Activated CD8-positive, alpha-beta memory T cell treated with anti-CD3 and anti-CD28 coated beads, Interleukin-2, amount 50 U/mL, for 48 hours (primary cell): ENCODE measurements at places on chromosomes 13 and 19.
A peak's percentile ranks its signal among the peaks of the same experiment; 100 is the strongest.

DNA sequence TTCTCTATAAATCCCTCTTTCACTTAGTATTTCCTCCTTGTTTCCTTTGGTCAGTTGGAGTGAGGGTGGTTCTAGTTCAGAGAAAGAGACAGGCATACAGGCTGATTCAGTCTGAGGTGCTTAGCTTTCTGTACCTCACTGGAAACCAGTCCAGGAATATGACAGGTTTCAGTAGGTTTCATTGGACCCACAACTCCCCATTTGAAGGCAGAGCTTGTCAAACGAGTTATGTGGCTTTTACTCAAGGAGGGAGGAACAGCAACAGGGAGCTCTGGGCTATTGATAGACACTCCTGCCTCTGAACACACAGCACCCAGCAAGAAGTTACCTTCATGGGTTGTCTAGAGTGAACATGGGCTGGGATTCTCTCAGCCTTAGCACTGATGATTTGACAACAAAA lies 14.5 kb downstream of the ACTN4 start:
- no peak for DNase-seq

DNA sequence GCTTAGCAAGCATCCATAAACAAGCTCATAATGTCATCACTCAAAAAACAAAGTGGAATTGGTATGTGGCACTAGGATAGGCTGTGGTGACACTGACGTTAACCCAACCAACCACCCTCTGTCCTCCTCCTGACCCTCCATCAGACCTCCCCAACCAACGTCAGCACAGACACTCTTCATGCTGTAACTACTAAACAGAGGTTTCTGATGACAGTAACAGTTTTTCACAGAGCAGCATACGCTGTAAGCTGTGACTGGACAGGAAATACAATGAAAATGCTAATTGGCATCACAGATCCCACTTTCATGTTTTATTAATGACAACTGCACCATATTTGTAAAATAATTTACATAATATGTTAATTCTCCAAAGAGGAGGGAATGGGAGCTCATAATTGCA lies 238.0 kb downstream of the IRS2 start:
- no peak for DNase-seq

- peak; percentile 88 for DNase-seq
Measured at GRCh38 chr19:17841810-17842662, 5.7 kb downstream of the JAK3 start.

- peak; percentile 64 for DNase-seq
Measured at GRCh38 chr19:43524922-43525835, 1.8 kb downstream of the ETHE1 start.

DNA sequence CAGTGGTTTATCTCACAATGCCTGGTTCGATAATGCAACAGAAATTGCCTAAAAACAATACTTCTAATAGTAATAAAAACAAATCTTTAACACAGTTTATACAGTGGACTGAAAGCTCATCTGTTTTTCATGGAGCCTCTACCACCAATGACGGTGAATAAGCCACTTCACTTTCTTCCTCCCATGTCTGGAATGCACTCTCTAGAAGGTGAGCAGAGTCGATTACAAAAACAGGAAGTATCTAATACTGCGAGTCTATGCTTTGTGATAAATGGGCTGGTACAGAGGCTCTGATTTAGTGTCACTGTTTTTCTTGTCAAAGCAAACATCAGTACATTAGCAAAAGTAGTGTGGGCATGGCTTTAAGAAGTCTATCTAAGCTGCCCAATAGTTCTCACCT lies 1348.6 kb upstream of the SLC10A2 start:
- DNase-seq = no peak

DNA sequence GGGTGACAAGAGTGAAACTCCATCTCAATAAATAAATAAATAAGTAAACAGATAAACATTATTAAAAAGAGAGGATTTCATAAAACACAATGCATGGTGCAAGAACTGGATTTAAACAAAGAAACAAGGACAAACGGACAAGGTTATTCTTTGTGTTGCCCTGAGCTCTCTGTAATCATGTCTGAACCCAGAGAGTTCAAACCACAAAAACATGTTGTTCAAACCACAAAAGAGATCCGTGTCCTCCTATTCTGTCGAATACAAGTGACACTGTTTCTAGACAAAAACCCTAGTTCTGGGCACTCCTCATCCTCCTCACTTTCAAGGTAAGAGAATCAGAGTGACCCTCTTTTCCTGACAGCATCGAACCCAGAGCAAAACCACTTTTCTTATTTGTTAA lies 4.6 kb upstream of the TPRX2 start:
- no peak for DNase-seq

DNA sequence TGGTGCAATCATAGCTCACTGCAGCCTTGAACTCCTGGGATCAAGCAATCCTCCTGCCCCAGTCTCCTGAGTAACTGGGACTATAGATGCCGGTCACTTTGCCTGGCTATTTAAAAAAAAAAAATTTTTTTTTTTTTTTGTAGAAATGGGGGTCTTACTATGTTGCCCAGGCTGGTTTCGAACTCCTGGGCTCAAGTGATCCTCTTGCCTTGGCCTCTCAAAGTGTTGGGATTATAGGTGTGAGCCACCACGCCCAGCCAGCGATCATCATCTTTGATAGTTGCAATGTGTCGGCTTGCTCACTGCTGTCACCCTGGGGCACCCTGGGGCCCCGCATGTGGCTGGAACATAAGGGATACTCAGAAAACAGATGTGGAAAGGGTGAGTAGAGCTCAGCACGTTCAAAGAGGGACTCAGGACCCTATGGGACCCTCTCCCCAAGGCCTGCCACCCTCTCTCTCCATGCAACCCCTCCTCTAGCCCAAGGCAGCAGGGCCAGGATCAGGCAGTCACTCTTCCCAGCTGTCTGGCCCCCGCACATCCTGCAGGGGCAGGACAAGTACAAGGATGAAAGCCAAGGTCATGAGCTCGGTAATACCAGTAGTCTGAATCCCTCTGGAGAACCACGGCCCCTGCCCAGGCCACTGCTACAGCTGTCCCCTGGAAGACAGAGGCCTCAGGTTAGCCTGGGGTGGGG lies 6.5 kb upstream of the CCL25 start:
- DNase-seq = no peak

GRCh38 chr13:36251017-36251416 lies 36.7 kb upstream of the SOHLH2 start:
- no peak for DNase-seq

GRCh38 chr19:1169411-1169791 lies 4.7 kb downstream of the SBNO2 start:
- no peak for DNase-seq

GRCh38 chr13:96052656-96053002 lies 572 bp downstream of the UGGT2 start:
- DNase-seq = no peak

GRCh38 chr13:86838411-86839120 lies 832.6 kb upstream of the SLITRK5 start:
- no peak for DNase-seq

- DNase-seq = no peak
Measured at GRCh38 chr13:44786756-44787155, 202.5 kb downstream of the NUFIP1 start.

DNA sequence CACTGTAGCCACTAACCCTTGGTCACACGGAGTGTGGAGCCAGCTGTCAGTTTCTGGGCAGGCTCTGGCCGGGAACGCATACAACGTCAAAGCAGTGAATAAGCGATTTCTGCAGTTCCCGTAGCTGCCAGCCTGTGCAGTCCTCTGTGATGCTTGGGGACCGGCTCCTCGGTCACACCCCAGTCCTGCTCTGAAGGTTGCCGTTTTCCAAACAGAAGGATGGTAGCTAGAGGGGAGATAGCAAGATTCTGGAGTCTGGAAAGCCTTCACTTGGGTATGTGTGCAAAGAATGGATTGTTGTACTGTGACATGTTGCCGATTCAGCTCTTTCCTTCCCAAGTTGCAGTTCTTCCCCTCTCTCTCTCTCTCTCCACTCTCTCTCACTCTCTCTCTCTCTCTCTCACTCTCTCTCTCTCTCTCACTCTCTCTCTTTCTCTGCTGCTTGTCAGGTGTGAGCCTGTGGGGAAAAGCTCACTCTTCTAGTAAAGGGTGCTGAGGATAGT lies 38.7 kb upstream of the C1QTNF9 start:
- peak; percentile 76 for DNase-seq

DNA sequence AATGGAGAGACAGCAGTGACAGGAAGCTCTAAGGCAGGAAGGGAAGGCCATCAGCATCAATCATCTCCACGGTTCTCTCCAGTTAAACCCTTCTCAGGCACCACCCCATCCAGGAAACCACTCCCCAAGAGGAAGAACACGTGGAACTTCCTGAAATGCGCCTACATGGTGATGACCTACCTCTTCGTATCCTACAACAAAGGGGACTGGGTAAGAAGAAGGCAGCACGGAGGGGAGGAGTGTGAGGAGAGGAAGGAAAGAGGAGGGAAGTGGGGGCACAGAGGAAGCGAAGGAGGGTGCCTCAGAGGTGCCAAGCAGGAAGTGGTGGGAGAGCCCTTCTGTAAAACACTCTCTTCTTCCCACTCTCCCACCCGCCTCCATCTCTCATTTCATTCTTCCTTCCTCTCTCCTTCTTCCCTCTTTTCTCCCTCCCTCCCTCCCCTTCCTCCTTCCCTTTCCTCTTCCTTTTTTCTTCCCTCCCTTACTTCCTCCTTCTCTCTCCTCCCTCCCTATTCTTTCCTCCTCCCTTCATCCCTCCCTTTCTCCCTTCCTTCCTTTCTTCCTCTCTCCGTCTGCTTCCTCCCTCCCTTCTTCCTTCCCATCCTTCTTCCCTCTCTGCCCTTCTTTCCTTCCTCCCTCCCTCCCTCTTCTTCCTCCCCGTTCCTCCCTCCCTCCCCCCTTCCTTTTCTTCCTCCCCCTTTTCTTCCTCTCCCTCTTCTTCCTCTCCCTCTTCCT lies 12.6 kb downstream of the ZSCAN5A start:
- no peak for DNase-seq

GRCh38 chr19:11254666-11255065 lies 7.7 kb downstream of the DOCK6 start:
- no peak for DNase-seq

DNA sequence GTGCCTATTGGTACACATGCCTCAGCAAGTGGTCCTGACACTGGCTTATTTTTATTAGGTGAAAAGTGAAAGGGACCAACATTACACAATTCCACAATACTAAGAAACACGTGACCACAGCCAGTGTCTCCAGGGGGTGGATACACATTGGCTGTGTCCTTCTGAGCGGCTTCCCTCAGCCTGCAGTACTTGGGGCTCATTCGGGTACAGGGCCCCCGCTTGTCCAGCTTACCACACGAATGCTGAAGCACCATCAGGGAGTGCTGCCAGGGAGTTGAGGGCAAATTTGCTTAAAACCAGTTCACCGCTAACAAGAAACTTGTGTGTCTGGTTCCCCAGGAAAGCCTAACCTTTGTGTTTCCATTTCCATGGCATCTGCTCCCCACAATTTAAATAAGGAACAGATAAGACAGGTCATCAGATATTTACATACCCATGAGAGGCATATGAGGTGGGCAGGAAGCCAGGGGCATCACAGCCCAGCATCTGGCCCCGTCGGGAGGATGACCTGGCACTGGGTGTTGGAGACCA lies 23.3 kb downstream of the PBX4 start:
- no peak for DNase-seq

- no peak for DNase-seq
Measured at GRCh38 chr19:56643460-56643955, 549 bp downstream of the SMIM17 start.

GRCh38 chr19:15300533-15301197 lies 31.7 kb downstream of the BRD4 start:
- DNase-seq = no peak

- DNase-seq = no peak
Measured at GRCh38 chr13:112256716-112257494, 119.2 kb upstream of the SPACA7 start.

DNA sequence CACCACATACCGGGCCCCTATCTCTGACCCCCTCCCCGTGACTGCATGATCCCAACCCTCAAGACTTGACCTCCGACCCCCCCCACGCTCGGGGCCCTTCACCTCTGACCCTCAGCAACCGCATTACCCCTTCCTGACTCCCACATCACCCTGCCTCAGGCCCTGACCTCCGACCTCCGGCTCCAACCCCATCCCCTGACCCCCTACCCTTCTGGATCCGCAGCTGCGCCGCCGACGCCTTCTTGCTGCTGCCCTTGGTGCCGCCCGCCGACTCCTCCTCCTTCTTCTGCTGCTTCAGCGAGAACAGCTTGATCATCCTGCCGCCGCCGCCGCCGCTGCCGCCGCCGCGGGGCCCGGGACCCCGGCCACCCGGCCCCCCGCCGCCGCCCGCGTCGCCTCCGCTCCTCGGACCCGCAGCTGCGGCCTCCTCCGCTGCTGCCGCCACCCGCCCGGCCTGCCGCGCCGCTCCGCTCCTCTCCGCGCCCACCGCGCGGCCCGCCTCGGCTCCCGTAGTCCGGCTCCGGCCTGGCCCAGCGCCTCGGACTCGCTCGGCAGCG lies at the start of gene UBE2M:
UBE2M (minus strand) TSS at position 546 of the 557 bp plus-strand sequence; CDS start at position 316, 230 bp downstream.
- DNase-seq = peak; percentile 79

DNA sequence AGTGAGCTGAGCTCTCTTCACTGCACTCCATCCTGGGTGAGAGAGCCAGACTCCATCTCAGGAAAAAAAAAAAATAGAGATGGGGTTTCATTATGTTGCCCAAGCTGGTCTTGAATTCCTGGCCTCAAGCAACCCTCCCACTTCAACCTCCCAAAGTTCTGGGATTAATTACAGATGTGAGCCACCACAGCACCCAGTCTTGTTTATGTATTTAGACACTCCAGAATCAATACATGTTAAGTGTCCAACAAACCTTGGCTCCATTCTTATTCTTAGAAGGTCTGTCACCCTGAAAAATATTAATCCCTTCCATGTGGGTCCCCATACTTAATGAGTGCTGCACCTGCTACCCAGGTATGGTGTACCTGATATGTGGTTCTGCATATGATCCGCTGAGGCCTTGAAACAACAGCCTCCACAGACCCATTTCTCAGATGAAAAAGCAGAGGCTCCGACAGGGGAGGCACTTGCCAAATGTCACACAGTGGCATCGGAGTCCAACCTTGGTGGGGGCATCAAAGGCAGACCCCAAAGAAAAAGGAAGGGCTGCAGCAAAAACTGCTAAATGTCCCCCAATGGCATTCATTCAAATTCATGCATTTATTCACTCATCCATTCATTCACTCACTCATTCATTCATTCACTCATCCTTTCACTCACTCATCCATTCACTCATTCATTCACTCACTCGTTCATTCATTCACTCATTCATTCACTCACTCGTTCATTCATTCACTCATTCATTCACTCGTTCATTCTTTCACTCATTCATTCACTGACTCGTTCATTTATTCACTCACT lies 16.7 kb downstream of the TICAM1 start:
- no peak for DNase-seq

GRCh38 chr13:66492479-66492878 lies 737.7 kb downstream of the PCDH9 start:
- no peak for DNase-seq

DNA sequence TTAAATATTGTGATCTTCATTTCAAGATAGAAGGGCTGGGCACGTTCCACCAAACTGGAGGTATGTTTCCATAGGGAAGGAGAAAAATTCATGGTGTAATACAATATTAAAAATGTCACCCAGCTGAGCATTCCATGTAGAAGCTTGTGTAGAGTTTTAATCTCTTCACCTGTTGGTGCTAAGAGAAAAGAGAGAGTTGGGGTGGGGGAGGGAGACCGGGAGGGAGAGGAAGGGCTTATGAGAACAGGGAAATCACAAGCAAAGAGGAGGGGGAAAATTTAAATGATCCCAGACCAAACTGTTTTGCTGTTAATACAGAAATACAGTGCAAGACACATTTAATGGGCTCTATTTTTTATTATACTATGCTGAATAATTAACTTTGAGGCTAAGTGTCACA lies 345.8 kb downstream of the ZNF536 start:
- no peak for DNase-seq
